ENCODE measurements at places on chromosomes 6 and 20.

- DNase-seq, result no peak
Measured at GRCh38 chr6:170260686-170261085, 30.2 kb downstream of the DLL1 start.

DNA sequence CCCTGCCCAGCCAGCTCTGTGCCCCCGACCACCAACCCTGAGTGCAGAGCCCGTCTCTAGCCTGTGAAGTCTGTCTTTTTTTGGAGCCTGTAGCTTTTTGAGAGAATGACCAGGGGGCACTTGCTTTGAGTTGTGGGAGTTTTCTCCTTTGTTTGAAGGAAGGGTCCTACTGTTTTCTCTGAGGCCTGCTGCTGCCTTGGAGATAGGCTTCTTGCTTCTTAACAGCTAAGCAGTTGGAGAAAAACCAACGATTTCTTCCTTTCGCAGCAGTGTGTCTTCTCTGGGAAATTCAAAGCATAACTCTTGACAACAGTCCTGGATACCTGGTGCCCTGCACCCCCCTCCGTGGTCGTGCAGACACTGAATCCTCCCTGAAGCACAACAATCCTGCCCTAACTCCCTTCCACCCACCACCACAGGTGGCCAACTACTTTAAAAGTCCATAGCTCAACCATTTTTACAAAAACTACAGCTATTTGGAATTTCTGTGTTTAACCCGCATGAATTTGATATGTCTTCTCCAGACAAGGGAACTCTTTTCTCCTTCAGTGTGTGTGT lies 61.0 kb downstream of the FAM50B start:
- no peak for DNase-seq

DNA sequence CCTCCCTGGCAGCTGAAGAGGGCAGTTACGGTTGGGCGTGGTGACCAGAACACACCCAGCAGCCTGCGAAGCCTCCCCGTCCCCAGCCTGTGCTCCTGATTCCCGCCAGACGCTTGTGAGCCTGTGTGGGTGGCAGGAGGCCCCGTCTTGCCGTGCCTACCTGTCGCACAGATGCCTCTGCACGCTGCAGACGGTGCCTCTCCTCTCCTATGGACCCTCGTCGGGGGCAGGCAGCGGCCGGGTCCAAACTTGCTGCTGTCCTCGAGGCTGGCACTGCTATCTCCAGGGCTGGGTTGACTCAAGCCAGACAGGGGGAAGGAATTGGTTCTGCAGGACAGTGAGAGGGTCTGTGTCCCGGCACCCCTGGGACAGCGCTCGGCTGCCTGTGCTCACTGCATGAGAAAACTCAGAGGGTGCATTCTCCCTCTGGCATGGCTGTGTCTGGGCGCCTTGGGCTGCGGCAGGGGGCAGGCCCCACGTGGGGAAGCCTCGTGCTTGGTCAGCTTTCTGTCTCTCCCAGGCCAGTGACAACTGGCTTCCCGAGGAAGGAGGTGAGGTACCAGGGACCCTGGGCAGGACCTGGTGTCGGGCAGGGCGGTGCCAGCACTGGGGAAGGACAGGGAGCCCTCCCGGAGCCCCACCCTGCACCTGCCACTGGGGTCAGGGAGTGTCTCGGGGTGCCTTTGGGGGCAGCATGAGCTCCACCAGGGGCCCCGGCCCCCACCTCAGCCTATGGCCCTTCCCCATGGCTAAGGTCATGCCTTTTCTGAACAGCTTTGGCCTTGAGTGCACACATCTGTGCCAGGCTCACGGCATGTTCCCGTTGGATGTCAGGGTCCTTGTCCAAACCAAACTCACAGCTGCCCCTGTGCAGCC lies 127.5 kb downstream of the TAF4 start:
- no peak for DNase-seq

DNA sequence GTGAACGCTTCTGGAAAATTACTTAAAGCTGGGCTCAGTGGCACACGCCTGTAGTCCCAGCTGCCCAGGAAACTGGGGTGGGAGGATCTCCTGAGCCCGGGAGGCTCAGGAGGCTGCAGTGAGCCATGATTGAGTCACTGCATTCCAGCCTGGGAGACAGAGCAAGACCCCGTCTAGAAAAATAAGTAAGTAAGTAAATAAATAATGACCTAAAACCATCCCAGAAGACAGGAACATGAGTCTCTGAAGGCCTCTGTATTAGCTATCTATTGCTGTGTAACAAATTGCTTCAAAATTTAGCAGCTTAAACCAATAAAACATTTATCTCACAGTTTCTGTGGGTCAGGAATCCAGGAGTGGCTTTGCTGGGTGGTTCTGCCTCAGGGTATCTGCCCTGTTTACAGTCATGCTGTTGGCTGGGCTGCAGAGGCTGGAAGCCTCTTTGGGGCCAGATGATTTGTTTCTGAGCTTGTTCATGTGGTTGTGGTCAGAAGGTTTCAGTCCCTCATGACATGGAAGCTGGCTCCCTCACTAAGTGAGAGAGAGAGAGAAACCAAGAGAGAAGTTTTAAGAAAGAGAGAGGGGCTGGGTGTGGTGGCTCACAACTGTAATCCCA lies 48.4 kb upstream of the NCOA3 start:
- DNase-seq, result no peak

GRCh38 chr6:135267085-135267484 lies 86.0 kb downstream of the MYB start:
- DNase-seq, result no peak

- DNase-seq, result no peak
Measured at GRCh38 chr20:62165762-62166399, 16.9 kb upstream of the MTG2 start.

DNA sequence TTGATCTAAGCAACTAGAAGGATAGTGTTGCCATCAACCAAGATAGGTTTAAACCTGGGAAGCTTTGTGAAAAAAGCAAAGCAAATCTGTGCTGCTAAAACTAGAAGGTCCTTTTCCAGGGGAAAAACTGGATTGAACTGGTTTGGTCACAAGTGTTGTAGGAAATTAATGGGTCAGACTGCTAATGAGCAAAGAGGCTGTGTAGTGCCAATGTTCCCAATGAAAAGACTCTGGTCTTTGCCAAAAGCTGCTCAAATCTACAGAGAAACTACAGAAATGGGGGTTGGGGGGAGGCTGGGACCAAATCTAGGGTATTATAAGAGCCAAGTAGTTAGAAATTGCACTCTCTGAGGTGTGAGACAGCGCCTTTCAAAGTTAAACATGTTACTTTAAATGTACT lies 85.0 kb downstream of the PLCG1 start:
- DNase-seq, result no peak

- DNase-seq, result no peak
Measured at GRCh38 chr6:145074805-145075204, 660.5 kb downstream of the EPM2A start.

- DNase-seq, result no peak
Measured at GRCh38 chr6:46204880-46205650, 34.3 kb upstream of the ENPP5 start.

DNA sequence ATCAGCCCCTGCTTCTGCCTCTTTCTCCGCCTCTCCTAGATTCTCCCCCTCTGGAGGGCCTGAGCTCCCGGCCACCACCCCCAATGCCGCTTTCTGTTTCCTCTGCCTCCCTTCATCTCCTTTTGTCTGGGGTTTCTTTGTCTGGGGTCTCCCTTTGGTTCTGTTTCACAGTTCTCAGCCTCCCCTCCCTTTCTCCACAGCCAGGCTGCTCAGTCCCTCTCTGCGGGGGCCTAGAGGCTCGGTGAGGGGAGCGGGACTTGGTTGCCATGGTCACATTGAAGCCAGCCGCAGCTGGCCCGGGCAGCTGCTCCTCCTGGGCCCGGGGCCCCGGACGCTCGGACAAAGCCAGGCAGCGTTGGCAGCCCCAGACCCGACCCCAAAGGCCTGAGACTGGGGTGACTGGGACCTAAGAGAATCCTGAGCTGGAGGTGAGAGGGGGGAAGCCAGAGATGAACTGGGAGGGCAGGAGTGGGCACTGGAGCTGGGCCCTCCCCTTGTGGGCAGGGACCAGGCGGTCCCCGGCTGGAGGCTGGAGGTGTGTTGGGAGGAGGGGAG lies 3.5 kb upstream of the DDR1 start:
- DNase-seq, result no peak

GRCh38 chr6:81969814-81970213 lies 217.3 kb upstream of the TENT5A start:
- DNase-seq, result no peak

DNA sequence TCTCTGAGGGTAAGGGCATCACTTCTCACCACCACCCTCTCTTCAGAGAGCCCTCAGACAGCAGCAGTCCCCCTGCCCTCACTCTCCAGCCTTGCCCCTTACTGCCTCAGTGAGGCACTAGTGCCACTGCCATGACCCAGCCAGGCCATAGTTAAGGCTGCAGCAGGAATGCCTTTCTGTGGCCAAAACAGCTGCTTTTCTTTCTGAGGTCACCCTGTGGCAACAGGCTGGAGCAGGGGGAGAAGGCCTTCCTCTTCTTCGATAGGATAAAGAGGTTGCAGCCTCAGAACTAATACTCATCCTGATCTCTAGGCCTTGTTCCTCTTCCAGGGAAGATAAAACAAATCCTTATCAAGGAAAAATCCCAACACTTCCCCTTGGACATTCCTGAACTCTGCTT lies 56.8 kb upstream of the ECI2 start:
- DNase-seq, result no peak

DNA sequence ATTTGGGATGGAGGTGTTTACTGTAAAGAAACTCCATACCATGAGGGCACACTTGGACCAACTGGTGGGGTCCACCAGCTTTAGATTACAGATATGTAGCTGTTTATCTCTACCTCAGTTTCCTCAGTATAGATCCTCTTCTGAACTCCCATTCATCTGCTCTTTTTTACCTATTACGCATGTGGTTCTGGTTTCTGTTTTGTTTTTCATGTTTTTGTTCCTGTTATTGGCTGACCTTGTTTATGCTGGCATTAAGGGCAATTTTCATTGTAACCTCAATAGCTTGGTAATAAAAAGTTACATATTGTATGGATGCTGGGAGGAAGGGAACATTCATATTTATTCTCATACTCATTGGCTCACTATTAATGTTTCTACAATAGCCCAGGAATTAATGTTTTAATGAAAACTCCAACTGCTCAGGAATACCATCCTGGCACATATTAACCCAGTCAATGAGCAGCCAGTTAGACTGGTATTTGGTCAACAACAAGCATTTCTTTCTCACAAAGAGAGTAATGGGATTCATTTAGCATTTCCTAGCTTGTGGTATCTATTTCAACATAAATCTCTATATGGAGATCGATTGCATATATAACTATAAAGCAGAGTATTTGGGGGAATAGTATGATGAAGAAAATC lies 83.8 kb upstream of the FAM184A start:
- no peak for DNase-seq

GRCh38 chr6:90463359-90463758 lies 123.5 kb downstream of the MAP3K7 start:
- DNase-seq, result no peak

- DNase-seq, result no peak
Measured at GRCh38 chr6:151390851-151391470, 398 bp downstream of the ZBTB2 start.

- no peak for DNase-seq
Measured at GRCh38 chr6:161644521-161644920, 370.7 kb upstream of the AGPAT4 start.

DNA sequence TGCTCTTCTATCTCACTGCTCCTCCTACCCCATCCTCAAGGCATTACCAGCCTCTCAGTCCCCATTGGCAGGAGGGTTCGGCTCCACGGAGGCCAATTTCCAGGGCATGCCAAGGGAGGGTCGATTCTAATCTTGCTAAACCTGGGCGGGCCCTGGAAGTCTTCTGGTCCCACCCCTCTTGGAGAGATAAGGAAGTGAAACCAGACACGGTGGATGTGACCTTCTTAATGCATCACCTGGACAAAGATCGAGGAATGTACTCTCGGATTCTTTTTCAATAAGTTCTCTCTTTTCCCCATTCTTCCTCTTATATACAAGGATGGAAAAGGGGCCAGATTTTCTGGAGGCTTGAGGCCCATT lies 112.2 kb upstream of the ARMC2 start:
- DNase-seq, result no peak

GRCh38 chr6:168265827-168266815 lies 53.5 kb downstream of the DACT2 start:
- no peak for DNase-seq

DNA sequence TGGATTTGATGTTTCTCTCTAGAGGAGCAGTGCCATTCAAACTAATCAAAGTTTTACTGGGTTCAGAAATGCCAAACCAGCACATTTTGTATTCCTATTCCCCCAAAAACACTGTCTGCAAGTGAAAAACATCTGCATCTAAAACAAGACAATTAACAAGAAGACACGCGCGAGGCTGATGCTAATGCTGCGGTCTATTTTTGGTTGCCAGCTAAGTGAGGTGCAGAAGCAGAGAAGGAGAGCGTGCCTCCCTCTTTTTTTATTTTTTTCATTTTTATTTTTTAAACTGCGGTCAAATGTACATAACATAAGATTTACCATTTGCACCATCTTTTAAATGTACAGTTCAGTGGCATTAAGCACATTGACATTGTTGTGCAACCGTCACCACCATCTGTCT lies 641.1 kb downstream of the DHX35 start:
- no peak for DNase-seq

DNA sequence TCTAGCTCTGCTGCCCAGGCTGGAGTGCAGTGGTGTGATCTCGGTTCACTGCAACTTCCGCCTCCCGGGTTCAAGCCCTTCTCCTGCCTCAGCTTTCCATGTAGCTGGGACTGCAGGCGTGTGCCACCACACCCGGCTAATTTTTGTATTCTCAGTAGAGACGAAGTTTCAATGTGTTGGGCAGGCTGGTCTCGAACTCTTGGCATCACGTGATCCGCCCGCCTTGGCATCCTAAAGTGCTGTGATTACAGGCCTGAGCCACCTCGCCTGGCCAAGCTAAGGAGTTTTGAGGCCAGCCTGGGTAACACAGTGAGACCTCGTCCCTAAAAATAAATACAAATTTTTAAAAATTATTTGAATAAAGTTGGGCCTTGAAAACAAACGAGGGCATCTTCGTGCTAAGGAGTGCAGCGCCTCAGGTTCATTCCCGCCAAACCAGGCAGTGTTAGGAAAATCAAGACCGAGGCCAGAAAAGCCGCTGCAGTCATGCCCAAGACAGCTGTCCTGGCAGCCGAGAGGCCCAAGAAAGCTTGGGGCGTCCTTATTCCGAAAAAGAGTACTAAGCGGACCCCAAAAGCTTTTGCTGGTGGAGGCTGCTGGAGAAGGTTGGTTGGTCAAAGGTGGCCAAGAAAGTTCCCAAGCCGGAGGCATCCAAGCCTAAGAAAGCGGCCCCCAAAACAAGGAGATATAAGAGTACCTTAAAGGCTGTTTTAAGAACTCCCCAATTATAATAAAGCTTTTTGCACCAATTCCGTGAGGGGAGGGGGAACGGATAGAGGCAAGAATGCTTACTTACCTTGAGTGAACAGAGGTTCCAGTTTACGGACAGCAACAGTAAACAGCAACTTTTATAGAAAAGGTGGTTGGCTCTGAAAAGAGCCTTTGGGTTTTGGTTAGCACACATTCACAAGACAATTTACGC lies 109.0 kb downstream of the HFE start:
- no peak for DNase-seq

- DNase-seq, result no peak
Measured at GRCh38 chr6:41733707-41734665, 1.4 kb downstream of the TFEB start.

- DNase-seq, result no peak
Measured at GRCh38 chr20:63826753-63827152, 4.3 kb downstream of the ZBTB46 start.

GRCh38 chr6:46160102-46160501 lies 10.7 kb downstream of the ENPP5 start:
- DNase-seq, result no peak

GRCh38 chr20:47233333-47234188 lies 122.9 kb downstream of the ZMYND8 start:
- no peak for DNase-seq

GRCh38 chr20:10602221-10602871 lies 71.5 kb downstream of the JAG1 start:
- DNase-seq, result no peak

- DNase-seq, result no peak
Measured at GRCh38 chr20:62739581-62740285, 31.1 kb downstream of the NTSR1 start.
